ENCODE measurements at places on chromosomes 7 and 10.

- DNase-seq = no peak
These were observed 15.5 kb downstream of the CREB3L2 start for GRCh38 chr7:137986252-137987017.

DNA sequence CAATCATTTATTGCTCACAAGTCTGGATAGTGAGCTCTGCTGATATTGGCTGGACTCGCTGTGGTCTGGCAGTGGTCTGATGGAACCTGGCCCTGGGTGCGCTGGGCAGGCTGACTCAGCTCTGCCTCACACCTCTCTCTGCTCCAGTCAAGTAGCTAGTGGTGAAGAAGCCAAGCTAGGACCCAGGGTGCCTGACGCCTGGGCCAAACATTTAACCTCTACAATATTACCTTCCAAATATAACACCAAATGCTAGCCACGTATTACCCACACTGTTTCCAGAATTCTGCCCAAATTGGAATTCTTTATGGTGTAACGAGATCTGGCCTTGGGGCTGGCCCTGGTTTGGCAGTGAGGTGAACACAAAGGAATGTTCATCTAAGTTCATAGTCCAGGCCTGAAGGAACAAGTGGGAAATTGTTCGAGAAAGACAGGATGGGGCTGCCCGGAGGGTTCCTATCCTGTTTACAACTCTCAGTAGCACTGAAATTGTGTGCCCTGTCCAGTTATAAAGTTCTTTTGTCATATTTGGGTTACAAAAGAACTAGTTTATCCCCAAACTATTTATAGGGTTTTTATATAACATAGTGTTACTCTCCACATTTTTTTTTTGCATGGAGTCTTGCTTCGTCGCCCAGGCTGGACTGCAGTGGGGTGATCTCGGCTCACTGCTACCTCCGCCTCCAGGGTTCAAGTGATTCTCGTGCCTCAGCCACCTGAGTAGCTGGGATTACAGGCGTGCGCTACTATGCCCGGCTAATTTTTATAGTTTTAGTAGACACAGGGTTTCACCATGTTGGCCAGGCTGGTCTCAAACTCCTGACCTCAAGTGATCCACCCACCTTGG lies 16.3 kb downstream of the OR2AE1 start:
- no peak for DNase-seq

DNA sequence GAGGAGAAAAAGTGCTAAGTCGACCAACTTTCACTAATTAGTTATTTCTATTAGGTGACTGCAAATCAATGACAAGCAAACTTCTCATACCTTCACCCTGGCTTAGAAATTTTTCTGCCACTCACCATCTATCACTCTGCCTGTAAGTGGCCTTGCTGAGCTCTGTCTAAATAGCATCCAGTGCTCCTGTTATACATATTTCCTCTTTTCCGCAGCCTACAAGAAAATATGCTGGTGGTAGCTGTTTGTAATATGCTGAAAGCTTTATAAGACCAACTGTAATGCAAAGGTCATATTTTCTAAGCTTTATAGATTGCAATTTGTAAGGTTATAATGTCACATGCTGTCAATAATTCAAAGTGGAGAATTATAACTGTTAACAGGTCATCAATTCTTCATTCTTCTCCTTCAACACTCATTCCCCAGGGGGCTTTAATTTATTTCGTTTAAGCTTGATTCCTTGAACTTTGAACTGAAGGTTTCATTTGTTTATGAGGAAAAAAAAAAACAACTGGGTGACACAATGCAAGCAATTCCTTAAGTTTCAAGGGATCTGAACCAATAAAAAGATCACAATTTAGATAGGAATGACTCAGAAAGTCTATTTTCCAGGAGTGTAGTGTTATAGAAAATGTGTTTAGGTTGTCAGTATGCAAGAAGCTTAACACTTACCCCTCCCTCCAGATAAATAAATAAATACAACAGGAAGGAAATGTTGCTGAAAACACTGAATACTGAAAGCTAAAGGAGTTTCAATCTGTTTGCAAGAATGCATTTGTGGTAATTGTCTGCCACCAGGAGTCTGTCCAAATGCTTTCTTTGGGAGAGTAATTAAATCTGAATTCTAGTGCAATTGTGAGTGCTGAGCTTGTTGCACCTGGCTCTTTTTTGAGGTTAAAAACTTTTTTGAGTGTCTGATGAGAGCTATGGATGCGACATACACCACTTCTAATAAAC lies 183.7 kb downstream of the SORCS1 start:
- no peak for DNase-seq

DNA sequence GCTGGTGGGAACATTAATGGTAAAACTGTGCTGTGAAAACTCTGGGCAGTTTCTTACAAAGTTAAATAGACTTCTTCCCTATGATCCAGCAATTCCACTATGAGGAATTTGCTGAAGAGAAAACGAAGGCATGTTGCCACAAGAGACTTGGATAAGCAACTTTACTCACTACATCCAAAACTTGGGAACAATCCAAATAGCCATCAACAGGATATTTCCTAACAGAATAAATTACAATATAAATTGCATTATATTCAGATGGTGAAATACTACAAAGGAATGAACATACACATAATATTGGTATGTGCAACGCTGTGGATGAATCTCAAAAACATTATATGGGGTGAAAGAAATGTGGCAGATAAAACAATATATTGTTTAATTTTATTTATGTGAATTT lies 21.4 kb upstream of the MKI67 start:
- DNase-seq = no peak

GRCh38 chr7:128113839-128114238 lies 82.6 kb upstream of the LRRC4 start:
- no peak for DNase-seq

- DNase-seq = no peak
These were observed 7.4 kb downstream of the ZNF487 start for GRCh38 chr10:43444323-43444722.

DNA sequence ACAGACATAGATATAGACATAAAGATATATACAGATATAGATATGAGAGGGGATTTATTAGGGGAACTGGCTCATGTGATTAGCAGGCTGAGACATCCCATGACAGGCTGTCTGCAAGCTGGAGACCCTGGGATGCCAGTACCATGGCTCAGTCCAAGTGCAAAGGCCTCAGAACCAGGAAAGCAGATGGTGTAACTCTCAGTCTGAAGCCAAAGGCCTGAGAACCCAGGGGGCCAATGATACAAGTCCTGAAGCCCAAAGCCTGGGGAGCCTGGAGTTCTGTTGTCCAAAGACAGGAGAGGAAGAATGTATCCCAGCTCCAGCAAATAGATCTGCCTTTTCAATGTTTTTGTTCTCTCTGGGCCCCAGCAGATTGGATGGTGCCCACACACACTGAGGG lies 5.5 kb downstream of the NCOA4 start:
- no peak for DNase-seq

DNA sequence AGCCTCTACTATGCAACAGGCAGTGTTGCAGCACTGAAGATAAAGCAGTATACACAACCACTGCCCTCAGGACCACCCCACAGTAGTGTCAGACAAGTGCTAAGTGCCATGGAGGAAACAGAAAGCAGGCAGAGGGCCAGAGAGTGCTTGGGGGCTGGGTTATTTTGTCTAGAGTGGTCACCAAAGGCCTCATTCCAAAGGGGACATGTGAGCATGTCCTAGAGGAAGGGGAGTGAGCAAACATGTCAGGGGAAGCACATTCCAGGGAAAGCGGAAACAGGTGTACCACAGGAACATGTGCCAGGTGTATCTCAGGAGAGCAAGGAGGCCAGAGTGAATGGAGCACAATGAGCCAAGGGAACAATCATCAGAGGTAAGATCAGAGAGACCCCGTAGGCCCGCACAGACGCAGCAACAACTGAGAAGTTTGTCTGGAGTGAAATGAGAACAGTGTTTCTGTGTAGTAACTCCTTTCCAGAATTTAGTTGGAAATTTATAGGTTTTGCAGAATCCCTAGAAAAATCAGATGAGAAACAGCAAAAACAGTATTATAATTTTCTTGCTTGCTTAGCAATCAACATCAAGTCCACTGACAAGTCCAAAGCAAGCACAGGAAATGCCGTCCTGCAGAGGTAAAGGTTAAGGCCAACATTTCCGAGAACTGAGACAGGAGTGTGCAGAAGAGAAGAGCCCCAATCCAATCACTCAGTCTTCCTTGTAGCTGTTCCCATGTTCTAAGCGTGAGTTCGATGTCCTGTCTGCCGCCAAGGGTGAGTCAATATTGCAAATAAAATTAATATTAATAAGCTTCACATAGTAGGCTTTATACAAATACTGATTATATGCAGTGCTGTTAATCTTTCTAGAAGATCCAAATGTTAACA lies 67.3 kb downstream of the SGMS1 start:
- no peak for DNase-seq

DNA sequence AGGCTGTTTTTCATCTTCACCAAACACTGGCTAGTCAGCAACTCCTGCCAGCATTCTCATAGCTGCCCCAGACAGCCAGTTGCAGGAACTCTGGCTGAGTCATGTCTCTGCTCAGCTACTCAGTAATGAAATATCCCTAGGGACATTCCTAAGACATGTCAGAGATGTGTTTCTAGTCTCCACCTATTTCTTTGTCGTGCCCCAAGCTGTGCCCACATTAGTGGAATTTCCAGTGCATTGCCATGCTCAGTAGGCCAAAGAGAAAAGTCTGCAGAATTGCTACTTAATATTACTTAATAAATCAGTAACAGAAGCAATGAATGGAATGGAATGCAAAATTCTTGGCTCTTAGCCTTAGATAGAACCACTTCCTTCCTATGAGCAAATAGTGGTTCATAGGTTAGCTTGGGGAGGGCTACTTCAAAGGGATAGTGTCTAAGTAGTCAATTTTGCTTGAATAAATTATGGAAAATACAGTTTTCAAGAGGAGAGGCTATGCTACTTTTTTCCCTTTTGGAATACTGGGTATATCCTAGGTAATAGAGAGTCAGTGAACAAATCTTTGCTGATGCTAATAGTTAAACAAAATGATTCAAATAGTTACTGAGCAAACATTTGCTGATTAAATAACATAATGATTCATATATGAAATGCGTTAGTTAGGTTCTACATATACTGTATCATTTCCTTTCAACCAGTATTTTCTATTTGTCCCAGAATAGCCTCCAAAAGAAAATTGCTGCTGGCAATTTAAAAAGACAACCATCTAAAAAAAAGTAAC lies 23.6 kb upstream of the SEMA3C start:
- no peak for DNase-seq

GRCh38 chr10:122333037-122333436 lies 41.5 kb upstream of the PLEKHA1 start:
- no peak for DNase-seq
